Fibroblast of lung (primary cell): ENCODE measurements at places on chromosomes 5 and 9.

GRCh38 chr9:130681769-130682420 is 11.7 kb upstream of the EXOSC2 start:
- no peak for DNase-seq

GRCh38 chr9:14315875-14316601 is 2.1 kb upstream of the NFIB start:
- DNase-seq, result peak; percentile 56

DNA sequence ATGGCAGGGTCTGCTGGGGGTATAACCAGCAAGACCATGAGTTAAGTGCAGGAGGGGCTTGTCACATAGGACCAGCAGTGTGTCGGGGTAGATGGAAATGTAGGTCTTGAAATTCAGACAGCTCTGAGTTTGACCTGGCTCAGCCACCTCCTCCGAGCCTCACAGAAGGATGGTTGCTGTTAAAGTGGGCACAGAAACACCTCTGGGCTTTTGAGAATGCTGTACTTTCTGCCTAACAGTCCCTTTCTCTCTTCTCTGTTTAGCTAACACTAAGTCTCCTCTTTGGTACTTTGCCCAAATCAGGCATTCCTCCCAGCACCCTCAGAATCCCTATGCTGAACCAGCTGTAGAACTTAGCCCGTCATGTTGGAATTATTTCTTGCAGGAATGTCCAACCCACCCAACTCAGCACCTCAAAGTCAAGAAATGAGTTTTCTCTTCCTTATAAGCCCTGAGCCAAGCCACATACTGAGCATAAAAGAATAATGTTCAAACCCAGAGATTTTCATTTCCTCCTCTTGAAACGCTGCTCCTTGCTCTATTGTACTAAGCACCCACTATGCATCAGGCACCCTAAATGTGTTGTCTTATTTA is 41.7 kb upstream of the MATR3 start:
- DNase-seq, result no peak

DNA sequence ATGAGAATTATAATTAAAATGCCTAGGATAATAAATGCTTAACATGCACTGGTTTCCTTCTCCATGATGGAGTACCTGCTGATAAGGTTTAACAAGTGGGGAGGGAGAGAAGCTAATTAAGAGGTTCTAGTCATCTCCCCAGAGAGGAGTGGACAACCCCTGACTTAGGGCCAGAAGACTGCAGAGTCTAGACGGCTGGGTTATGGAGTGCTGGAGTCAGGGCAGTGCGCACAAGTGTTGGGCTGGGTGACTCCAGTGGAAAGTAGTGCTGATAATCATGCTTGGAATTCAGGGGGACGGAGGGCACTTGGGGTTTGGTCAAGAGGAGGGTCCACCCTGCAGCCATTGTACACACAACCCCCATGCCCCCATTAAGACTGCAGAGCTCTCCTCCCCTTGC is 32.8 kb upstream of the TGFBI start:
- DNase-seq, result no peak

DNA sequence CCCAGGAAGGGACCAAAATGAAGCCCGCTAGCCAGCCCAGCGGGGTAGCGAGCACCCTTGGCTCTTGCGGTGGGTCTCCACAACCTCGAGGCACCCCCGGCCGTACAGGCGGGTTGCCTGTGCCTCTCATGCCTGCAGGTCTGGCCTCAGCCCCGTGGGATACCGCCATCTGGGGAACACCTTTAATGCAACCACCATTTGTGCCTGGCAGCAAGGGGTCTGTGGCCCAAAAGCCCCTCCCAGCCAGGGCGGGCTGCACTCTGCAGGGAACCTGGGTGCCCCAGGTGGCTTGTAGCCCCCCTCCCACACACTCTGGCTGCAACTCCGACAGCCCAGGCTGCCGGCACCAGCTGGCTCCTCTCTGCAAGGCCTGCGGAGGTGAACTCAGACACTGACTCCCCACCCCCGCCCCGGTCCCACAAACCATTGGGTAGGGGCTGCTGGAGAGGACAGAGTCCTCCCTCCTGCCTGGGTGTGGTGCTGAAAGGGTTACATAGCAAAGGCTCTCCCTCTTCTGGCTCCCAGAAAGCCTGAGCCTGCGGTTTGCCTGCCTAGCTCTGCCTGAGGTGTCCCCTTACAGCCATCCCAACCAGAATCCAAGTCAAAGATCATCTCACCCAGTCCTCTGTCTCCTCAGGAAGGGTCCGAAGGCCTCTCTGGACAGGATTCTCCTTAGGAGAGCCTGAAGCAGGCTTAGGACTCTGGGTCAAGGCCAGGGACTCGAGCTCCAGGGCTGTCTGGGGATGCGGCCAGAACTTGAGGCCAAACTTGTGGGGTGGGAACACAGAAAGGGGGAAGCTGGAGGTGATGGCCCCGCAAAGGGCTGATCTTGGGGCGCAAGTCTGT is 109.4 kb downstream of the PSD2 start:
- no peak for DNase-seq

- DNase-seq, result no peak
These were observed 578.7 kb upstream of the ZNF462 start for GRCh38 chr9:106284296-106284695.

DNA sequence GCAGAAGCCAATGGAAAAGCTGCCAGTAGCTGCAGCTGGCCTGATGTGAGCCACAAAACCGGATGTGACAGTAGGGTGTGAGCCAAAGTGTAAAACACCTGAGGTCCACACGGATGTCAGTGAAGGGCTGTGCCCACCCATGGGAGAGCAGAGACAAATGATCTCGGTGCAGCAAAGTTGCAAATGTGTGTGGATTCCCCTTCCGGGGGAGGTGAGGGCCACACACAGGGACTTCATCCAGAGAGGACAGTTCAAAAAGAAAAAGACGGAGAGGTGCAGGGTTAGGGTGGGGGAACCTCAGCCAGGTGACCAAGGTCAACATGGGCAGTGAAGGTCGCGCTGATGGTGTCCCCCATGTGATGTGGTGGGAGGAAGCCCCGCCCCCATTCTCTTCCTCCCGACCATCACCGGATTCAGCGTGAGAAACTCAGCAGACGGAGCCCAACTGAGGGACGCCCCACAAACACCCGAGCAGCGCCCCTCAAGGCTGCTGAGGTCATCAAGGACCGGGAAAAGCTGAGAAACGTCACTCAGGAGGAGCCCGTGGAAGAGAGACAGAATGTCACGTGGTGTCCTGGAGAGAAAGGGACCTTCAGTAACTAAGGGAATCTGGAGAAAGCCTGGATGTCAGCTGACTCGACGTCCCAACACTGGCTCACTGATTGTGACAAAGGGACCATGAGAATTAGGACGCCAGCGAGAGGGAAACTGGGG is 11.4 kb upstream of the PTGDS start:
- no peak for DNase-seq

DNA sequence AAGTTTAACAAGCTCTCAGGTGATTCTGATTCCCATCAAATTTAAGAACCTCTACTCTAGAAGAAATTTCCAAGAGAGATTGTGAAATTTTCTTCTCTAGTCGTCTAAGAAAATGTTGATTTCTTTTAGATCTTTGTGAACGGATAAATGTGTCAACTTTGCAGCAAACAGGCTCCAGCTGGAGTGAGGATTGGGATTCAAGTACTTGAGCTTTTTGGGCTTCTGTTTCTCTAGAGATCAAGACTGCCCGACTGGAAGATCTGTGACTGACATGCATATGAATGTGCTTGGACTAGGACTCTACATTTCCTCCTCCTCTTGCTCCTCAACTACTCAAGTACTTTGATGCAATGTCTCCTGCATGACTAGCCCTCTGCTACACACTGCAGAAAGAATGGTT is 388.3 kb downstream of the TMEM38B start:
- DNase-seq, result no peak

GRCh38 chr5:175597718-175598117 is 60.2 kb upstream of the HRH2 start:
- no peak for DNase-seq

- DNase-seq, result no peak
These were observed 246.4 kb downstream of the FAM114A2 start for GRCh38 chr5:153792305-153792704.

GRCh38 chr9:125536167-125536772 is 170.7 kb downstream of the MAPKAP1 start:
- no peak for DNase-seq

- peak; percentile 90 for DNase-seq
These were observed 4.7 kb downstream of the ABCA1 start for GRCh38 chr9:104923289-104923688.

DNA sequence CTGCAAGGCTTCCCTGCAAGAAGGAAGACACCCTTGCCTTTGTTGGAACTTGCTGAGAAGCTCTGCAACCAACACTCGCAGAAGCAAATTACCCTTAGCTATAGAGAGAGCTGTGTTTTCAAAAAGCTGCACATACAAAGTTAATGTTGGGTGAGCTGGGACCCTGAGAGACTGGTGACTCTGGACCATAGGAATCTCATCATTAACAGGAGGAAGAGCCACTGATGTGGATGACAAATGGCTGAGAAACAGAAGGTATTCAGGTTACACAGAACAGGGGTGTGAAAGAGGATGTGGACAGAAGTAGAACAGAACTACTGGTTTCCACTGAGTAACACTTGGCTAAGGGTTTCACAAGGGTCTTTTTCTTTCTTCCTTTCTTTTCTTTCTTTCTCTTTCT is 493.5 kb downstream of the IRX1 start:
- peak; percentile 61 for DNase-seq

- DNase-seq, result peak; percentile 21
These were observed 5.4 kb downstream of the GOLM1 start for GRCh38 chr9:86093788-86094555.

GRCh38 chr5:135564331-135564730 is 14.5 kb downstream of the CXCL14 start:
- no peak for DNase-seq

GRCh38 chr5:176847726-176848290 is 37.4 kb downstream of the UNC5A start:
- DNase-seq, result no peak

GRCh38 chr5:172904643-172905345 is 54.4 kb upstream of the RPL26L1 start:
- DNase-seq, result peak; percentile 79

- DNase-seq, result no peak
These were observed 31.9 kb upstream of the ENTREP1 start for GRCh38 chr9:69293156-69293555.

DNA sequence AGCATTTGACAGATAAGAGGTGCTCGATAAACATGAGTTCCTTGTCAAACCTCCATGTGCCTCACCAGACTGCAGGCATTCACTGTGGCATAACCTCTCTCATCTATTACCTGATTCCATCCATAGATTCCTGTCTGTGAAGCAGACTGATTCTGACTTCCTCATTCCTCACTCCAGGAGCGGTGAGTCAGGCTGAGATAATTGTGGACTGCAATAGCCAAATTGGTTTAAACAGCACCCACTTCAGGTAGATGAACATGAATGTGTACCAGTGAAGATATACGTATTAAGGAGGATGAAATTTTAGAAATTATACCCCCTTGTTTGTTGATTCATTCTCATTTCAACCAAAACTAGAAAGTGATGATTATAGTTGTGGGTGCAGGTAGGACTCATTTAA is 391.2 kb downstream of the HINT1 start:
- DNase-seq, result no peak

DNA sequence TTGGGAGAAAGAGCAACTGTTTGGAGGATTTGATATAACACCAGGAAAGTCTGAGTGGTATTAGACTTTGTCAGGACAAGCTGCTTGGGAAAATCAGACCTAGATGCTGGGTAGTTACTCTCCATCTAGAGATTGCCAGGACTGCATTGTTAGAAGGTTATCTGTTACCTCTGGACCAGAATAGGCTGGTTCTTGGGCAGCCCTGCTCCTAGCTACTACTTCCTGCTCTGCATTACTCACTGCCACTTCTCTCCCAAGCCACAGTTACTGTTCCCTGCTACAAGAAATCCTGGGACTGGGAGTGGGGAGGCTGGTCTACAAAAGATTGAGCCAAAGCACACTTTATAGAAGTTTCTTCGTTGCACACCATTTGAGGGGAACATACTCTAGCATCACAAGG is 95.5 kb upstream of the KCNN2 start:
- DNase-seq, result no peak

DNA sequence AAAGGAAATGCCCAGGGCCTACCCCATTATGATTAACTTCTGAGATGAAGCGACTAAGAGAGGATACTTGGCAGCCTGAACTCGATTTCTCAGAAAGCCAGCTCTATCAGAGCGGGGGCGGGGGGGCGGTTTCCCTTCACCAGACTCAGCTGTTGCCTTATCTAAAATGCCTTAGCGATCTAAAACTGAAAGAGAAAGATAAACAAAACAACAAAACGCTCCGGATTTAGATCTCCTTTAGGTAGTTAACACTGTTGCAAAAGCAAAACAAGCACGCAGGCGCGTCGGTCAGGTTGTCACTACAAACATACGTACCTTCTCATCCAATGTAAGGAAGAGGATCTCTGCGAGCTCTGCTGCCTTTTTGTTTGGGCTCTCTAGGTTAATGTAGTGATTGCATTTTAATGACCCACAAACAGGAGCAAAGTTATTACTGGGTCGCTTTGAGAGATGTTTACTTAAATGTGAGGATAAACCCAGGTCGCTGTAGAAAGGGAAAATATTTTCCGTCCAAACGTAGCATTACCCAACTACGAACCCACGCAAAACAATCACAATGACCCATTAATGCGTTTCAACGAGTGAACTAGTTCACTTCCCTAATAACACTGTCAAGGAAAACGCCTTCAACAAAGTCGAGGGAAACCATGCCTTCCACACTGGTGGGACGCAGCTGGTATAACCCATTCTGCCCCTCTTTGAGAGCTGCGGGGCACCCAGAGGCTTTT is 982 bp downstream of the EPB41L4A start:
- DNase-seq, result peak; percentile 9

DNA sequence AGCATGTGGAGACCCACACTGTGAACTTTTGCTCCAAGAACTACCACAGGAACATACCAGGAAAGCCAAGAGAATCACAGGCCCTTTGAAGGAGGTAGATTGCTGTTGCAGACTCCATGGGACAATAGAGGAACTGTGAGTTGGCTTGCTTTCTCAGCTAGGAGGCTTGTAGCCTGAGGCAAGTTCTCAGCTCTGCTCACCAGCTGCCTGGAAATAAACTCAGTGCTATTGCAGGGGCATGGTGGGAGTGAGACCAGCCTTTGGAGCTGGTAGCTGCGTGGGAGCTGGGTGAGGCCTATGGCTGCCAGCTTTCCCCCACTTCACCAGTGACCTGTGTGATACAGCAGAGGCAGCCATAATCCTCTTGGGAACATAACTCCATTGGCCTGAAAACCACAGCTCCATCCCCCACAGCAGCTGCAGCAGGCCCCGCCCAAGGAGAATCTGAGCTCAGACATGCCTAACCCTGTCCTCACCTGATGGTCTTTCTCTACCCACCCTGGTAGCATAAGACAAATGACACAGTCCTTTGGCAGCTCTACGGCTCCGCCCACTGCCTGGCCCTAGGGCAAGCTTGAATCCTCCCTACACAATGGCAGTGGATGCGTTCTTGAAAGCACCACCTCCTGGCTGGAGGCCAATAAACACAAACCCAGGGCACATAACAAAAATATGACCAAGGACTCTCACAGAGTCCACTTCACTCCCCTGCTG is 389.5 kb downstream of the KIF4B start:
- DNase-seq, result no peak

- DNase-seq, result peak; percentile 18
These were observed 47.5 kb downstream of the DBH start for GRCh38 chr9:133683586-133684120.

GRCh38 chr9:116156621-116157314 is 3.2 kb downstream of the PAPPA start:
- peak; percentile 65 for DNase-seq

GRCh38 chr5:92505145-92505544 is 1075.9 kb downstream of the NR2F1-AS1 start:
- DNase-seq, result peak; percentile 72
